ENCODE measurements at places on chromosomes 5 and 9.

DNA sequence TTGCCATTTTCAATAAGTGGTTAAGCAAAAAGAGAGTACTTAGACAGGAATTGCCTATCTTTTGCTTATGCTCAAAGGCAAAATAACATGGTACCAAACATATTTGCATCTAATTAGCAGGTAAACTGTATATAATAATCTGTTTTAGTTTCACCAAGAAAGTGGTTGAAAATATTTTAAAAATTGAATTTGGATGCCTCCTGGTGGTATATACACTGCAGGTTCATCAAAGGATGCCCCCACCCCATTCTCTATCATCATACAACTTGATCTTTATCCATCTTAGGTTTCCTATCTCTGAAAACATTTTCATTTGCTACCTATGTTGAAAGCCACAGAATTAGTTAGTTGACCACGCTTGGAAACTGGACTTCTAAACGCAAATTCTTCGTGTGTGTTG lies 47.0 kb upstream of the MROH2B start:
- no peak for DNase-seq

GRCh38 chr9:87810008-87810407 lies 72.7 kb upstream of the SPATA31E1 start:
- no peak for DNase-seq

DNA sequence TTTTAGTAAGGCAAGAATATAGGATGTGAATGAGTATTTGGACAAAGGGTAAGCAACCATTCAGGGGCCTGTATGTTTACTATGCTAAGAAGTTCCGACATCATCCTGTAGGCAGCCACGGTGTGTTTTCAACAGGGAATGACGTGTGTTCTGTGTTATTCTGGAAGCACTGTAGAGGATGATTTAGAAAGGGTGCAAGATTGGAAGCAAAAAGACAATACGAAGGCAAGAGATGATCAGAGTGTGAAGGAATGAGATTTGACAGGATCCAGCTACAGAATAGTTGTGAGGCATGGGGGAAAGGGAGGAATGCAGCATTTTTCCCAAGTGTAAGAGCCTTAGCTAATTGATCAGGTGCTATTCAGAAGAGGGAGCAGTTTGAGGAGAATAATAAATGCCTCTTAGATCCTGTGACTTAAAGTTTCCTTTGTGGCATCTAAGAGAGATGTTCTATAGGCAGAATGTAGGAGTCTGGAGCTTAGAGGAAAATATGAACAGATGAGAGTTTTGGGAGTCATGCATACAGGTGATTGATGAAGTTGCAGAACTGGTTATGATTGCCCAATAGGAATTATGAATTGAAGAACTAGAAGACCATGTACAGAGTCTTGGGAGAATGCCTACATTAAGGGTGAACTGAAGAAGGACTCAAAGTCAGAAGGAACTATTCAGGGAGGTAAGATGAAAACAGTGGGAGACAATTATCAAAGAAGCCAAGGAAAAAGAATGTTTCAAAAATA lies 2.5 kb downstream of the SMC5 start:
- DNase-seq = no peak

DNA sequence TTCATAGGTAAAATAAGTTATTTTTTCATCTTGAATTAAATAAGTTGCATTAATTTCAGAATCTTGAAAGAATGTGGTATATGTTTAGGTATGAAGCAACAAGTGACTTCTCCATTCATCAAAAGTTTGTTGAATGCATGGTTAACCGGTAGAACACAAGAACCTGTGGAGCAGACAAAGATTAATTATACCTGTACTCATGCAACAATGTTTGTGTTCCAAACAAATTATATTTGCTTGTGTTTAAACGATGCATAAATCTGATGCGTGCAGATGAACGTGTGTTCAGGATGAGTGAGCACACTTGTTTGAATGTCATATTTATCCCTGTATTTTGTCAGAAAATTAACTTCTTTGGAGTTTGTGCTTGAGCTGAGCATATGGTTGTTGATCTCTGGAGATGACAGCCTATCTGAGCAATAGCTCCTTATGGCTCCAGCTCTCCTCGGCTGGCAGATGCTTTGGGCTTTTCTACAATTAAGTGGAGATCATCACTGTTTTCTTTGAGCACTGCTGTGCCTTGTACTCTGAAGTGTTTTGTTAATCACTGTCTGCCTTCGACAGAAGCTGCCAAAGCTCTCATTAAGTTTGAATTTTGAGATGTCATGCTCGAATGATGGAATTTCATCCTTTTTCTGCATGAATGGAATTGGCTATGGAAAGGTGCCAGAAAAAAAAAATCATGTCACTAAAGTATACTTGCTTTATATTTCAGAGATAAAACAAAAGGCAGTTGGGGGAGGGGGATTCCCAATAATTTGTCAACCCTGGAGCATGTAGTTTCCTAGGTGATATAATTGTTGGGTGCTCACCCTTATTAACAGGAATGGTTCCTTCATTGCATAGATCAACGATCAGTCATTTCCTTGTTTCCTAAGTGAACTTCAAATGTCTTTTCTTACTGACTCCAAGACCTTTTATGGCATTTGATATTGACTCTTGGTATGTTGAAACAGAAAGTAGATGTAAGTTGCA lies 502.5 kb upstream of the ARRDC3 start:
- DNase-seq = no peak

GRCh38 chr5:11324521-11325289 lies 563.7 kb upstream of the DAP start:
- no peak for DNase-seq

GRCh38 chr5:151014680-151015343 lies 5.6 kb upstream of the GPX3 start:
- DNase-seq = no peak

- DNase-seq = no peak
Observed at GRCh38 chr9:2026220-2026997, 11.3 kb downstream of the SMARCA2 start.

DNA sequence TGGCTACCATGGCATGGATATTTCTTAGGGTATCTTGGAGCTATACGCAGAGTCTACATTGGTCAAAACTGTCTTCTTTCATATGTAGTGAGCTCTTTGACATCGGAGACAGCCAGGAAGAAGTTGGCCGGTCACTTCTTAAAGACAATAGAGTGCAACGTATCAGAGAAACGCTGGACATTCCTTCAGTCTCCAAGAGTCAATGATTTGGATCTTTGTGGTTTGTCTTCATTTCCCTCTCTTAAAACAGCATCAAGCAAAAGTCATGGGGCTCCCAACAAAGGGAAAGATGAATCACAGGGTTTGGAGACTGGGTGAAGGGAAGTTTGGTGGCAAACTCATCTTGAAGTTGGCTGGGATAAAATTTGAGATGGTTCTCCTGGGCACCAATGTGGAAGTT lies 320.1 kb downstream of the AGTPBP1 start:
- no peak for DNase-seq

GRCh38 chr5:95403996-95404395 lies 12.8 kb downstream of the FAM81B start:
- DNase-seq = no peak

GRCh38 chr5:170067574-170068170 lies 38.0 kb upstream of the FOXI1 start:
- DNase-seq = no peak

- no peak for DNase-seq
Observed at GRCh38 chr5:147754372-147755122, 28.0 kb downstream of the JAKMIP2 start.

- DNase-seq = no peak
Observed at GRCh38 chr5:9363449-9363848, 182.4 kb downstream of the SEMA5A start.

Data from RWPE2 (cell line).